ENCODE measurements at places on chromosomes 6 and 20. TPM values are rescaled to one million over a fixed set of nuclear protein-coding genes. Genes with fewer than 3 reads are reported as not detected.
A peak's percentile ranks its signal among the peaks of the same experiment; 100 is the strongest.

PGC gene
- not detected for total RNA-seq

DNAH8 gene
- not detected for total RNA-seq

ZSCAN23 gene
- total RNA-seq, result 1.3 TPM

BTBD3 gene
- 29.1 TPM for total RNA-seq

SLC22A7 gene
- total RNA-seq, result not detected

BPIFA1 gene
- total RNA-seq, result not detected

MAP7 gene
- total RNA-seq, result 3.2 TPM

WFDC5 gene
- not detected for total RNA-seq

PEX7 gene
- 11.7 TPM for total RNA-seq

SLC32A1 gene
- total RNA-seq, result not detected

THBD gene
- 17.4 TPM for total RNA-seq

- DNase-seq, result no peak
Observed at GRCh38 chr6:43885399-43886066, 115.5 kb downstream of the VEGFA start.

- DNase-seq, result no peak
Observed at GRCh38 chr20:834151-834746, 734 bp downstream of the FAM110A start.

- no peak for DNase-seq
Observed at GRCh38 chr20:24045621-24046318, 57.2 kb upstream of the GGTLC1 start.

DNA sequence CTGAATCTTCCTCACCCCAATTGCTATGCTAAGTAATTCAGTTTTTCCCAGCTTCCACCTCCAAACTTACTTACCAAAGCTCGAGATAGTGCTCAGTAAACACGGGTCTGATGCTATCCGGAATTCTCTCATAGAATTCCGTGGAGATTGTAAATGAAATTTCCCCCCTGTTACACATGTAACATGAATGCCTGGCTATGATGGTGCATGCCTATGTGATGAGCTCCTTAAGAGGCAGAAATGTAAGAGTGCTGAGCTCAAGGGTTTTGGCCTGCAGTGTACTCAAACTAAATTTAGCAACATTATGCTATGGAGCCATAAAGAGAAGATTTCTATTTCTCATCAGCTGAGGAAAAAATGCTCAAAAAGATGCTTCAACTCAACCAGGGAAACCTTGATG lies 133.4 kb upstream of the FUT9 start:
- DNase-seq, result peak; percentile 11

- DNase-seq, result no peak
Observed at GRCh38 chr20:16929756-16930155, 181.6 kb downstream of the OTOR start.

GRCh38 chr20:62179162-62179504 lies 3.7 kb upstream of the MTG2 start:
- DNase-seq, result peak; percentile 65

DNA sequence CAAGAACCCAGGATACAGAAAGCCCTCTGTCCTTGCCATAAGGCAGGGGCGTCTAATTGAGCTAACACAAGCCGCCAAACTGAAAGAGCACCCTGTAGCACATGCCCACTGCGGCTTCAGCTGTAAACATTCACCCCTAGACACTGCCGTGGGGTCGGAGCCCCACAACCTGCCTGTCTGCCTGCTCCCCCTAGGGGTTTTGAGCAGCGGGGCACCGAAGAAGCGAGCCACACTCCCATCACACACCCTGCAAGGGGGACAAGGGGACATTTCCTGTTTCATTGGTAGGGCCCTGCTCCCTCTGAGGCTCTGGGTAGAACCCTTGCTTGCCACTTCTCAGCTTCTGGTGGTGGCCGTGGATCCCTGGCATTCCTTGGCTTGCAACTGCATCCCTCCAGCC lies 45.2 kb upstream of the BCLAF1 start:
- DNase-seq, result no peak

GRCh38 chr20:17885544-17885943 lies 83.0 kb downstream of the SNX5 start:
- DNase-seq, result no peak

DNA sequence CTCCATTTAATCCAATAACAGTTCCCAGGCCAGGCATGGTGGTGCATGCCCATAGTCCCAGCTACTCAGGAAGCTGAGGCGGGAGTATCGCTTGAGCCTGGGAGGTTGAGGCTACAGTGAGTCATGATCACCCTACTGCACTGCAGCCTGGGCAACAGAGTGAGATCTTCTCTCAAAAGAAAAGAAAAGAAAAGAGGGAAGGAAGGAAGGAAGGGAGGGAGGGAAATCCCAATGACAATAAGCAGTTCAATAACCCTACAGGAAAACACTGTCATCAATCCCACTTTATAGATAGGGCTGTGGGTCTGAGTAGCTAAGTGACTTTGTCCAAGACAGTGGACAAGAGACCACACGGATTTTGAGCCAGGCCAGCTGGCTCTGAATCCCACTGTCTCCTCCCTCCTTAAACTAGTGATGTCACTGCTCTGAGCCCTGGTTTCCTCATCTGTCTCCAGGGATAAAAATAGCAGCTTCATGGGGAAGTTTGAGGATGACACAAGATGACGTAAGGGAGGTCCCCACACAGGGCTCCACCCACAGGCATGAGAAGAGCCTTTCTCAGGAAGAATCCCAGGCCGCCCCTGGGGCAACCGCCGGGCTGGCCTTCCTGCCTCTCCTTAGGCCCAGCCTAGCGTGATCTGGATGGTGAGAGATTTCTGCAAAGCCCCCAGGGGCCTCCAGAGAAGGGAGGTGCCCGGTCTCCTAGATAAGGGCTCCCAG lies 7.2 kb upstream of the TRIB3 start:
- DNase-seq, result peak; percentile 74

- DNase-seq, result no peak
Observed at GRCh38 chr20:2752567-2753460, 47.6 kb downstream of the CPXM1 start.

DNA sequence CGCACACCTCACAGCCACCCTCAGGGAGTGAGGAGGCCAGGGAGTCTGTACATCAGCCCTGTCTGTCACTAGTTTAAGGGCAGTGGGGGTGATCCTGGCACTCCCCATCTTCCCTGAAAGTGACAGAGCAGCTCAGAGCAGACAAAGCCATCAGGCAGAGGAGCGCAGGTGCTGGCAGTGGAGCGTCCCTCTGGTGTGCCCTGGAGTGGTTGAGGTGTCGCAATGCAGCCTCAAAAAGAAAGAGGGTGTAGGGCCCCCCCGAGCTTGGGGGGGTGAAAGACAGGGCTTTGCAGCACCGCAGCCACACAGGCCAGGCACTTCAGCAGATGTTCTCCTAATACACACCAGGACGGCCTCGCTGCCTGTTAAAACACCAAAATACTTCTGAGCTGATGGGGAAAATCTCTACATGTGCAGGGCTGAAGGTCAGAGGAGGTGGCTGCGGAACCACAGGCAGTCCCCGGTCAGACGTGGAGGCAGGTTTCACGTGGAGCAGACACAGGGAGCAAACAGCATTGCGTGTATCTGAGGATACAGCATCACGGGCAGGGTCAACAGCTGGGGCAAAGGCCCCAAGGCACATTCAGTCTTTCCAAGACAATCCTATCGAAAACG lies 69.5 kb downstream of the PREX1 start:
- DNase-seq, result no peak

DNA sequence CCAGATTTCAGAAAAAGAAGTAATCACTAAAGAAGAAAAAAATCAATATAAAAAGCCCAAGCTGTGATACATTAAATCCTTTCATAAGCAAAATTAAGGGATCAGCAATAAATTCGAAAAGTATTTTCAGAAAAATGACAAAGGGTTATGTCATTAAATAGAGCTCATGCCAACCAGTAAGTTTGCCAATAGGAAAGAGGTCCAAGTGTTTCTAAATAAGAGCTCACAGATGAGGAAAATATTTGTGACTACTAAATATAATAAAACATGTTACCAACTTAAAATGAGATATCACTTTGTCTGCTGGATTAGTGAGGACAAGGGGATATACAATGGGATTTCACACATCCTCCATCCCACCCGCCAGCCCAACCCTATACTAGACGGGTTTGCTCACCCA lies 140.3 kb upstream of the EYA4 start:
- DNase-seq, result no peak

- no peak for DNase-seq
Observed at GRCh38 chr20:57880571-57880892, 170.7 kb upstream of the PMEPA1 start.

DNA sequence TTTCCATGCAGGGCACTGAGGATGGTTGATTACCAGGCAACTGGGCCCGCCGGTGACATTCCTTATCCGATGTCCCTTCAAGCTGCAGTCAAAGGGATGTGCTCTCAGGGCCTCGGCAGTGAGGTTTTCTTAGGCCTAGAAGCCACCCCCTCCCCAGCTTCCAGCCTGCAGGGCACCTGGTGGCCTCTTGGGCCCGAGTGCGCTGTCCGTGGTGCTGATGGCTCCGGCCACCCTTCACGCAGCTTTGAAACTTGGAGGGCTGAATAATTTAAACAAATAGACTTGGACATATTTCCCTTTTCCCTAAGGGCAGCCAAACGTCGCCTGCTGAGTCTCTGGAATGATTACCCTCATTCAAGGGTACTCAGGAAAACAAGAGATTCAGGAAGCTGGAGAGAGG lies 8.9 kb upstream of the MLN start:
- DNase-seq, result no peak

GRCh38 chr6:110897433-110897832 lies 22.8 kb downstream of the AMD1 start:
- DNase-seq, result no peak

GRCh38 chr6:24980507-24981385 lies 45.0 kb upstream of the RIPOR2 start:
- DNase-seq, result no peak

GRCh38 chr6:83294676-83295075 lies 101.5 kb downstream of the RWDD2A start:
- DNase-seq, result no peak

DNA sequence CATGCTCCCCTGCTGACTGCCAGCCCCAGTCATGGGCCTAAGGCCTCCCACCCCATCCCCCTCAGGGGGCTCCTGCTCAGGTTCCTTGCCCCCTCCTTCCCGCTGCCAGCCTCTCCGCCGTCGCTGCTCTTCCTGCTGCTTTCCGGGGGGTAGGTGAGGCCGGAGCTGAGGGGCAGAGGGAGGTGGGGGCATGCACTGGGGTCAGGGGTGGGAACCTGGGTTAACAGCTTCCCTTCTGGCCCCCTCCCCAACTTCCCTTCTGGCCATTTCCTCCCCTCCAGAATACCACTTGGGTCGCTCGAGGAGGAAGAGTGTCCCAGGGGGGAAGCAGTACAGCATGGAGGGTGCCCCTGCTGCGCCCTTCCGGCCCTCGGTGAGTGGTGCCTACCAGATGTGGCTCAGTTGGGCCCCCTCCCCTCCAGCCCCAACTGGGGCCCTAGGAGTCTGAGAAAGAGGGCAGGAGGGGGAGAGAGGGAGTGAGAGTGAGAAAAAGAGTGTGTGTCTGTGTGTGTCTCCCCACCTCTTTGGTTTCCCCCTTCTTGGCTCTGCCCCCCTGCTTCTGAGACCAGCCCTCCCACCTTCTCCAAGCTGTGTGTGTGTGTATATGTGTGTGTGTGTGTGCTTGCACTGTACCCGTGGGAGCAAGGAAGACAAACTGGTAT lies 12.1 kb downstream of the SYNGAP1 start:
- peak; percentile 56 for DNase-seq

DNA sequence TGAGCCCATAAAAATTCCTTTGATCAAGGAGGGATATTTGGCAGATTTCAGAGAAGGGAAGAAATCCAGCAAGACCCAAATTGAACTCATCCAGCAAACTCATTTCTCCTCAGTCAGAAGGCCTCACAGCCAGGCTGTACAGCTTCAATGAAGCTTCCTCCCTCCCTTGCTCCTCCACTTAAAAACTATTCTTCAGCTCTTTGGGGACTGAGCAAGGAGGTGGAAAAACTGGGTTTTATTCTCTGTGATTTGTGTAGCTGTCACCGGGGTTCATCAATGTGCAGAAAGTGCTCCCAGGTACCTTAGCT lies 158.7 kb upstream of the ZNF184 start:
- no peak for DNase-seq

DNA sequence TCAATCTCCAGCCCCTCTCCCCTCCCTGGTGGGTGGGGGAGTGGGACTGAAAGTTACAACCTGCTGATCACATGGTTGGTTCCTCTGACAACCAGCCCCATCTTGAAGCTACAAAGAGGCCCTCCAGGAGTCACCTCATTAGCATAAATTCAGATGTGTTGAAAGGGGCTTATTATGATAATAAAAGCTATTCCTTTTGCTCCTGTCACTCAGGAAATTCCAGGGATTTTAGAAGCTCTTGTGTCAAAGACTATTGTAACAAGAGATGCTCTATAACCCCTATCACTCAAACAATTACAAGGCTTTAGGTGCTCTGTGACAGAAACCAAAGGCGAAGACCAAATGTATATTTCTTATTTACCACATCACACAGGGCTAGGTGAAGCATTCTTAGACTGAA lies 30.1 kb upstream of the MBOAT1 start:
- no peak for DNase-seq

GRCh38 chr20:54385746-54386145 lies 89.6 kb upstream of the DOK5 start:
- DNase-seq, result no peak

DNA sequence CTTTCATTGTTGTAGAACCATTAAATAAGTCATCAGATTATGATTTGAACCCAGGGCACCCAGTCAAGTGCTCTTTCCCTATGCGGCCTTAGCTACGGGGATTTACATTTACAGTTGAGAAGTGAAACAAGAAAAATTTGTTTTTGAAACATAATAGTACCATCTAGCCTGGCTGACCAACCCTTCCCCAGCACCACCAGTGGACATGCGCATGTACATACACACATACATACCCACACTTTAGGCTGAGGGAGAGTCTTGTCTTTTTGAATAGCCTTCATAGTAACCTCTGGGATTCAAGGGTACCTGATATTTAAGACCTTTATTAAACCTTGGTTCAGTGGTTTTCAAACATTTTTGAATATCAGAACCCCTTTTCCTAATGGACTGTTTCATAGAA lies 33.8 kb downstream of the SCAND1 start:
- no peak for DNase-seq

- no peak for DNase-seq
Observed at GRCh38 chr6:41638002-41638934, at the start of gene MDFI. MDFI (plus strand) TSS chr6:41638468; CDS start chr6:41638750, 282 bp downstream.

DNA sequence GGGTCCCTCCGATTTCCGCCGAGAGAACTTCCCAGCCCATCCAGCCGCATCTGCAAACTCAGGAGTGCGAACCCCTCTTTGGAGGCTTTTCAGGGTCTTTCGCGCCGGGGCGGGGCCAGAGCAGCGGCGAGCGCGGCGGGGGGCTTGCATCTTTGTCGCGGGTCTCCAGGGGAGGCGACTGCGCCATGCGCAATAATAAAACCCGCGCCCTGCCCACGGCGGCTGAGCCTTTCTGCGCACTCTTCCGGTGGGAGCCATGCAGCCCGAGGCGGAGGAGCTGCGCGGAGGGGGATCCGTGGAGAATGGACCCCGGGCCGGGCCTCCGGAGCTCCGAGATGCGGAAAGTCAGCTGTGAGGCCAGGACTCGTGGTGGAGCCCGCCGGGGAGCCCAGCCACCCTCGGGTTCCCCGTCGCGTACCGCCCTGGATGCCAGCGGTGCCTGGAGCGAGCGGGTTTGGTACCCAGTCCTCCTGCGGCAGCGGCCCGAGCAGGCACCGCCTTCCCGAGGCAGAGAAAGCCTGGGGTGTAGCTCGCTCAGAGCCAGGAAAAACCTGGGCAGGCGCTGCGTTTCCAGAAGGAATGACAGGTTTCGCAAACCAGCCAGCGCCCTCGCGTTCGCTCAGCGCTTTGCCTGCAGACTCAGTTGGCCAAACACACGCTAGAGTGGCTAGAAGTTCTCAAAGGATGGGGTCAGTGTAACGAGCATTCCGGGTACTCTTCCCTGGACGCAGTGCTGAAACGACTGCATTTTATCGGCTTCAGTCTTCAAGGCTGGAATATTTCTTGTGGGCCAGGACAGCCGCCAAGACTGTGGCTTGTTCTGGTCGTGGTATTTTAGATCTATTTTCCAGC lies 1.2 kb downstream of the AKAP12 start:
- peak; percentile 73 for DNase-seq

- DNase-seq, result no peak
Observed at GRCh38 chr6:116397914-116398313, 27.2 kb downstream of the DSE start.
